DMS 273 treated with DMSO at 0.1 percent for 48 hours (cell line): ENCODE measurements at places on chromosomes 2 and 18.

- DNase-seq, result no peak
Measured at GRCh38 chr2:71358931-71359671, 27.5 kb downstream of the ZNF638 start.

DNA sequence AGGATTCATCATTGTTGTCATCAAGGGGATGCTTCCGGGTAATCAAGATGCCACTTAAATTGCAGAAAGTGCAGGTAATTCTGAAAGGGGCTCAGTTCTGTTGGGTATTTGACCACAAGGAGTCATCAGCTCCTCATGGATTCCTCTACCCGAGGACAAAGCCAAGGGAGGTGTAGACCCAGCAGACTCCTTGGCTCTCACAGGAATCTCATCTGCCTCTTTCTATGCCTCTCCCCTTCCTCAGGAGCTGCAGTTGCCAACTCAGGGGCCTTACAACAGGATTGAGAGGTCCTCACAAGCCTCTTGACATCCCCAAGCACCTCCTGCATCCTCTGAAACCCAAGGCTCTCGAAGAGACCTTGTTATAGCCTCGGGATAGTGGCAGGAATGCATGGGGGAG lies 44.0 kb downstream of the ITGB6 start:
- no peak for DNase-seq

- no peak for DNase-seq
Measured at GRCh38 chr18:25553631-25554263, 201.8 kb upstream of the ZNF521 start.

GRCh38 chr2:43083710-43084698 lies 142.4 kb downstream of the ZFP36L2 start:
- no peak for DNase-seq

GRCh38 chr18:34509163-34509562 lies 200.9 kb upstream of the DTNA start:
- DNase-seq, result no peak

- peak; percentile 48 for DNase-seq
Measured at GRCh38 chr2:44962176-44962695, 20.7 kb downstream of the SIX3 start.

DNA sequence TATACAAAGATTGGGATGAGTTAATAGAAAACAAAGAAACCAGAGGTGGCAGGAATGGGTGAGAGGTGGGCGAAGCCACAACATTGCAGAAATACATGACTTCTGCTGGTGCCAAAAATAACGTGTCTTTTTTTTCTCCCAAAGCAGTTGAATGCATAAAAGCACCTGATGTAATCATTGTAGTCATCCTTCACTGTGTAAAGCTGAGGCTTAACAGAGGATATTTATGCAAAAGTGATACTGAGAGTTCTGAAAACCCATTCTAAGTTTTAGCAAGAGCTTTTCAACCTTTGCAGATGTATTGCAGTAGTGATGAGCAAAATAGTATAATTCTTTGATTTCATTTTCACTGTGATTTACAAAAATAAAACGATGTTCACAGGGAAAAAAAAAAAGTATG lies 173.0 kb downstream of the PTGR3 start:
- DNase-seq, result no peak

- DNase-seq, result no peak
Measured at GRCh38 chr2:100272841-100273329, 49.4 kb downstream of the LONRF2 start.

DNA sequence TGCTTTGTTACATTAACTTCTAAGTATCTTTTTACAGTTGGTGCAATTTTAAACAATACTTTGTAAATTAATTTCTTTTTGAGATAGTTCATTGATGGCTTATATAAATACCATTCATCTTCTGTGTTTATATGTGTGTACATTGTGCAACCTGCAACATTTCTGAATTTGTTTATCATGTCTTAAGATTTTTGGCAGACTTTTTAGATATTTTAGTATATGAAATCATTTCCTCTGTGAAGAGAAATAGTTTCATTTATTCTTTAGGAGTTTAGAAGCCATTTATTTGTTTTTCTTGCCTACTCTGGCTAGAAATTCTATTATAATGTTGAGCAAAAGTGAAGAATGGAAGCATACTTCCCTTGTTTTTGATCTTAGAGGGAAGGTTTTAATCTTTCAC lies 337.8 kb upstream of the DSEL start:
- no peak for DNase-seq

- DNase-seq, result no peak
Measured at GRCh38 chr18:75525331-75525730, 97.8 kb upstream of the SMIM21 start.

GRCh38 chr2:8234253-8234652 lies 447.6 kb upstream of the ID2 start:
- DNase-seq, result no peak

DNA sequence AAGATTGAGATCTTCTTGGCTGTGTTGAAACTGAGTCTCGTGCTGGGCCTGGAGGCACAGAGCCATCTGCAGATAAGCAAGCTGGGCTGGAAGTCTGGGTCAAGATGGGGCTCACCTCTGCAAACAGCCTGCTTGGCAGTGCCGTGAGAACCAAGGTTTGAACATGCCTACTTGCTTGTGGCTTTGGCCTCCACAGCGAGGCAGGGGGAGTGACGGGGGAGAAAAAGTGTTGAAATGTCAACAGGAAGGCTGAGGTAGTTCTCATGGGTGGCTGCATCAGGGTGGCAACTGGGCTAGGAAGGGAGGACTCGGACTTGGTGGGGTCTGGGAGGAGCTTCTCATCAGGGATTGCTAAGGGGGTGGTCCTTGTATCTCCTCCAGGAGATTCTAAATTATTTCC lies 99.7 kb downstream of the THNSL2 start:
- DNase-seq, result no peak

DNA sequence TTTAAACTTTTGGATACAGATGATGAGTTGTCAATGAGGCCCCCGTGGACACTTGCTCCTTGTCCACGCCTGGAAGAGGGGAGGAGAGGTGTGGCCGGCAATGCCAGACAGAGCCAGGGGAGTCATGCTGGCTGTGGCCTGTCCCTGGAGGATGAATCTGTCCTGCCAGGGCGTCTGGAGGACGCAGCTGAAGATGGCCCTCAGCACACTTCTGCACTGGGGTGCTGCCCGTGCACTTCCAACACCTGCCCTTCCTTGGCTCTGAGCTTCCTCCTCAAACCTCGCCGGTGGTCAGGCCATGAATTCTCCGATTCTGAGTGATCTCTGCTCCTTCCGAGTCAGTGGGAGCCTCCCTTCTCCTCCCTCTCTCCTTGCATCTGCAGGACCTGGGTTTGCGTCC lies 56.4 kb downstream of the KCNF1 start:
- DNase-seq, result no peak

GRCh38 chr2:145096582-145096981 lies 576.7 kb upstream of the ZEB2 start:
- no peak for DNase-seq

DNA sequence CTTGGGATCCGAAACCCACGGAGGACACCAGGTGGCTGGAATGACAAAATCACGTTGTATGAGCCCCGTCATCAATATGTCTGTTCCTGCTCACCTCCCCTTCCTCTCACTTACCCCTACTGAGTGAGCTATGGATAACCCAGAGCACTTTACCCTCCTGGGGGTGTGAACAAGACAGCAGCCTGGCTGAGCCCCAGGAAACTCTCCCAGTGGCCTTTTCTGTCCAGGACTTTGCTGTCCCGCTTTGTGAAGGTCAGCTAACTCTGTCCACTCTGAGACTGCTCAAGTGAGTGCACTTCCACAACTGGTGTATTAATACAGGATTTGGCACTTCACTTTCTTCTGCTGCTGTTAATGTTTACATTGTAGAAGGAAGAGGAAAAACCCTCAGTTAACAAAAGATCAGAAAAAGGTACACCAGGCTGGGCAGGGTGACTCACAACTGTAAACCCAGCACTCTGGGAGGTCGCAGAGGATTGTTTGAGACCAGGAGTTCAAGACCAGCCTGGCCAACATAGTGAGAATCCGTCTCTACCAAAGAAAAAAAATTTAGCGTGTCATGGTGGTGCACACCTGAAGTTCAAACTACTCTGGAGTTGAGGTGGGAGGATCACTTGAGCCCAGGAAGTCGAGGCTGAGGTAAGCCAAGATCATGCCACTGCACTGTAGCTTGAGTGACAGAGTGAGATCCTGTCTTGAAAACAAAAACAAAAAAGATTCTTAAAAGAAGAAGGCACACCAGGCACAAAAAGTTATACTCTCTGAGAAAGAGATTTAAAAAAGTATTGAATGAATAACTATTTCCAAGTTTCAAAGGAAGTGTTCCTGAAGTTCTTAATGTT lies 90.3 kb downstream of the CLHC1 start:
- no peak for DNase-seq

- no peak for DNase-seq
Measured at GRCh38 chr18:70195852-70196434, 9.5 kb downstream of the RTTN start.

GRCh38 chr2:207777124-207777523 lies 7.4 kb upstream of the FZD5 start:
- no peak for DNase-seq

DNA sequence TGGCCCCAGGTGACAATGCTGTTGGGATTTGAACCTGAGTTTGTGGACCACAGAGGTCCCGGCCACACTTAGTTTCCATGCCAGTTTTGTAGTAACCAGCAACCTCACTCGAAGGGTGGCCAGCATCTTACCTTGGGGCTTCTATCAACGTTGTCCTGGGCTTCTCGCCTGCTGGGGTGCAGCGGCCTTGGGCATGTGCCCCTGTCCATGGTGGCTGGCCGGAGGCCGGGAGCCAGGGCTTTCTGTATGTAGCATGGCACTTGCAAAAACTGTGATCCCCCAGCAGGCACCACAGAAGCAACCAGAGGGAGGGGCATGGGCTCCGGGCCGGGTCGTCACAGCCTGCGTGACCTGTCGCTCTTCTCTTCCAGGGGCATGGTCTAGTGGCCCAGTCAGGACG lies 51.7 kb downstream of the ODC1 start:
- DNase-seq, result no peak
